B cell (primary cell): ENCODE measurements at places on chromosomes 16 and 17. TPM values are rescaled to one million over a fixed set of nuclear protein-coding genes. Genes with fewer than 3 reads are reported as not detected.

CTF1 gene
- total RNA-seq: 0.81 and 1.0 TPM in 2 replicates

SCN4A gene
- 1.1 TPM in 2 replicates for total RNA-seq

ERN2 gene
- total RNA-seq: not detected in 2 replicates

FNDC8 gene
- not detected in 2 replicates for total RNA-seq

IGF2BP1 gene
- 0.27 TPM in 1 of 2 replicates, not detected in the other for total RNA-seq

- DNase-seq: no peak
These were observed 326.1 kb upstream of the GOT2 start for GRCh38 chr16:59060207-59060606.

DNA sequence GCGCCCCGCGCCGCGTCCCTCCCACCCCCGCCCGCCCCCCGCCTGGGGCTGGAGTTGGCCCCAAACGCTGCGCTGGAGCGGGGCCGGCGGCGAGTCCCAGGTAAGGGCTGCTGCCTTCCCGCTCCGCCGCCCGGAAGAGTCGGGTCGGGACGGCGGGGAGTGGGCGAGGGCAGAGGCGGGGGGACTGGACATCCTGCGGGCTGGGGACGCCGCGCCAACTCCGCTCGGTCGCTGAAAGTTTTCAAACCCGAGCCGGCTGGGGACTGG, 469 bp downstream of the GPRC5C start:
- DNase-seq: no peak

DNA sequence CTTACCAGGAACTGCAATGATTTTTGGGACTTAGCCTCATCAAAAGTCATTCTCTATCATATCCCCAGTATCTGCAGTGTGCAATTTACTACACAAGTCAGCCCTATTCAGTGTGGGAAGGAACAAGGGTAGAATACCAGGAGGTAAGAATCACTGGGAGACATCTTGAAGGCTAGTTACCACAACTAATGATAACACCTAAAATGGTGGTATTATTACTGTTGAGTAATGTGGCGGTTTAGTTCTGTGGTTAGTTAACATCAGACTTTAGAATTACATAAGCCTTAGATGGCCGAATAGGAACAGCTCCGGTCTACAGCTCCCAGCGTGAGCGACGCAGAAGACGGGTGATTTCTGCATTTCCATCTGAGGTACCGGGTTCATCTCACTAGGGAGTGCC, 567.9 kb upstream of the CDH11 start:
- no peak for DNase-seq

DNA sequence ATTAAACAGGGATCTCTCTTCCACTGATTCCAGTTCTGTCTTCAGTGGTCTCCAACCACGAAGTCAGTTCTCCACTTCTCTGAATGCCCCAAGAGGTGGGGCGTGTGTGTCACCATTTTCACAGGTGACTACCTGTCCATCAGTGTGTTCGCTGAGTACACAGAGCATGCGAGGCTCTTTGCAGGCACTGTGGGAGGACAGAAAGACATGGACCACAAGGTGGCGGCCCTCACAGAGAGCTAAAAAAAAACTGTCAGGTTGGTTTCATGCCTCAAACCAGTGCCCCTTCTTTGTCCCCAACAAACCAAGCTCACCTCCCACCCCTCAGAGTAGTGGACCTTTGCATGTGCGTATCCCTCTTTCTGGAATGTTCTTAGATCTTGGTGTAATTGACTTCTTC, 13.8 kb downstream of the EMP2 start:
- no peak for DNase-seq

GRCh38 chr17:80899402-80900268, 92.0 kb upstream of the CHMP6 start:
- peak; percentile 44 for DNase-seq

- DNase-seq: no peak
These were observed 310.7 kb upstream of the ASIC2 start for GRCh38 chr17:33603789-33604188.

GRCh38 chr17:82503728-82504308, 15.7 kb upstream of the FOXK2 start:
- DNase-seq: no peak

DNA sequence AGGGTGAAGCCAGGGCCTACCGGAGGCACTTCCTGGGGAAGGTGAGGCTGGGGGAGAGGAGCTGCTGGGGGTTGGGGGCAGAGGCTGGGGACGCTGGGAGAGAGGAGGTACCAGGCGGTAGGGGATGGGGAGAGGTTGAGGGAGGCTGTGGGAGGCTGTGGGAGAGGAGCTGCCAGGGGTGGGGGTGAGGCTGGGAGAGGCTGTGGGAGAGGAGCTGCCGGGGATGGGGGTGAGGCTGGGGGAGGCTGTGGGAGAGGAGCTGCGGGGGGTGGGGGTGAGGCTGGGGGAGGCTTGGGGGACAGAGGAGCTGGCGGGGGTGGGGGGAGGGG, 99.4 kb downstream of the OR1D5 start:
- no peak for DNase-seq

GRCh38 chr16:86635176-86635876, 57.0 kb downstream of the FOXL1 start:
- no peak for DNase-seq

DNA sequence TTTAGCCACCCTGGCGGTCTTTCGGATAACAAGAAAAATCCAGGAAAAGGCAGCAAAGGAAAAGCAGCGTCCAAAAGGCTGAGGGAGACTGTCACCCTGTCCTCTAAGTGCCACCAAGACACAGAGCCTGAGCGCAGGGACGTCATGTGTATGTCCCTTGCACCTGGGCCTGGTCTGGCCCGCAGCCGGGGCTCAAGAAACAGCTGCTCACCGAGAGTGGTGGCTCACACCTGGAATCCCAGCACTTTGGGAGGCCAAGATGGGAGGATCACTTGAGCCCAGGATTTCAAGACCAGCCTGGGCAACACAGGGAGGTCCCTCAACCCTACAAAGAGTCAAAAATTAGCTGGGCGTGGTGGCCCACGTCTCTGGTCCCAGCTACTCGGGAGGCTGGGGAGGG, 9.2 kb upstream of the MEAK7 start:
- no peak for DNase-seq

GRCh38 chr17:50659179-50659578, 24.5 kb downstream of the ABCC3 start:
- no peak for DNase-seq

DNA sequence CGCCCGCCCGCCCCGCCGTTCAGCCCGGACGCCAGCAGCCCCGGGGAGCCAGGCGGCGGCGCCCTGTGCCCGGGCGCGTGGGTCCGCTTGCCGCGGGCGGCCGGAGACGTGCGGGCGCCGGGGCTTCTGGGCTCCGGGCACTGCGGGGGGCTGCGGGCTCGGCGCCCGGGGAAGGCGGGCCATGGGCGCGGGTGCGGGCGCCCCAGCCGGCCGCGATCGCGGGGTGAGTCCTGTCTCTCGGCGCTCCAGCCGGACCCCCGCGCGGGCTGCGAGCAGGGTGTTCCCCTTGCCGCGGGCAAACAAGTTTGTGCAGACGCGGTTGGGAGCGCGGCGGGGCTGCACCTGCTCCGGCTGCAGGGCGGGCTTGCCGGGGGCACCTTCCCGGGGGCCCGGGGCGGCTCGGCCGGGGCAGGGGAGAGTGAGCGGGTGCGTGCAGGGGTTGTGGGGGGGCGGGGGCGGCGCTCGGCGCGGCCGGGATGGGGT, 292 bp downstream of the WSCD1 start:
- DNase-seq: no peak

- no peak for DNase-seq
These were observed 14.8 kb downstream of the SGCA start for GRCh38 chr17:50180620-50181019.

GRCh38 chr16:62445909-62446308, 409.7 kb upstream of the CDH8 start:
- DNase-seq: no peak

GRCh38 chr16:48310908-48311641, 63.7 kb upstream of the ABCC11 start:
- DNase-seq: no peak

DNA sequence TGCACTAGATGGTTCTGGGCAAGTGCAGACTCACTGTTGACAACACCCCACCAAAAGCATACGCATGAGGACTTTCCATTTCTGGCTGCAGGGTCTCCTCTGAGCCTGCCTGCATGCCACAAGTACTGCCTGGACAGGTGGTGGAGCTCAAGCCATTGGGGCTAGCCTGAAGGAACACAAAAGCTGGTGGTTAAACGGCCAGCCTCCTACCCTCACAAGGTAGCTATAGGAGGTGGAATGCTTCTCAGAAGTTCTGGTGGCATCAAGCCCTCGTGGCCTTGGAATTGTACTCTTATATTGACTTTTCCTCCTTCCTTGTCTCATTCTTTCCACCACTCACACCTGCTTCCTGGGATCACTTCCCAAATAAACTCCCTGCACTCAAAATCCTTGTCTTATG, 56.6 kb upstream of the BCAR1 start:
- no peak for DNase-seq

DNA sequence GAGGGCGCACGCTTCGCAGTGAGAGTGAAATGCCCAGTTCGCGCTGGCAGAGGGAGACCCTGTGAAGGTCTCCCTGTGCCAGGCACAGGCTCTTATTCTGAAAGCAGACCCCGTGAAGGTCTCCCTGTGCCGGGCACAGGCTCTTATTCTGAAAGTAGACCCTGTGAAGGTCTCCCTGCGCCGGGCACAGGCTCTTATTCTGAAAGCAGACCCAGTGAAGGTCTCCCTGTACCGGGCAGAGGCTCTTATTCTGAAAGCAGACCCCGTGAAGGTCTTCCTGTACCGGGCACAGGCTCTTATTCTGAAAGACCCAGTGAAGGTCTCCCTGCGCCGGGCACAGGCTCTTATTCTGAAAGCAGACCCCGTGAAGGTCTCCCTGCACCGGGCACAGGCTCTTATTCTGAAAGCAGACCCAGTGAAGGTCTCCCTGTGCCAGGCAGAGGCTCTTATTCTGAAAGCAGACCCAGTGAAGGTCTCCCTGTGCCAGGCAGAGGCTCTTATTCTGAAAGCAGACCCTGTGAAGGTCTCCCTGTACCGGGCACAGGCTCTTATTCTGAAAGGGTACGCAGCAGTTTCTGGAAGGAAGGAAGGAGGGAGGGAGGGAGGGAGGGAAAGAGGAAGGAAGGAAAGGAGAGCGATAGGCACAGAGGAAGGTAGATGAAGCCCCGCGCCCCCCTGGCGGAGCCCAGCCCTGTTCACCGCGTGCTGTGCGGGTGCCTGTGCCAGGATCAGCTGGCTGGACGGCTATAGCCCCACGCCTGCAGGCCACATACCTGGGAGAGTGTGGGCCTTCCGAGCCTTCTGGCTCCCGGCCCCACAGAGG, 55.3 kb downstream of the WDR45B start:
- peak; percentile 85 for DNase-seq
